Chondrocyte (in vitro differentiated cells): ENCODE measurements at places on chromosomes 13 and 19. TPM values are rescaled to one million over a fixed set of nuclear protein-coding genes. Genes with fewer than 3 reads are reported as not detected.

GRCh38 chr19:11164879-11165406 is 9.4 kb upstream of the SPC24 start:
- DNase-seq, result no peak
- peaks cover 23% of the 10 kb centered on the region for H3K4me1 ChIP-seq
- no peak overlapping the region for H3K4me3 ChIP-seq
- peak overlapping the region; percentile 49 for H3K27ac ChIP-seq

GRCh38 chr13:38755793-38756192 is 68.9 kb downstream of the FREM2 start:
- H3K36me3 ChIP-seq, result no peaks in the 10 kb centered on the region
- no peak overlapping the region for H3K4me3 ChIP-seq
- peaks cover 17% of the 10 kb centered on the region for H3K27me3 ChIP-seq
- no peak for DNase-seq
- H3K4me1 ChIP-seq, result no peaks in the 10 kb centered on the region
- no peak overlapping the region for H3K27ac ChIP-seq

DNA sequence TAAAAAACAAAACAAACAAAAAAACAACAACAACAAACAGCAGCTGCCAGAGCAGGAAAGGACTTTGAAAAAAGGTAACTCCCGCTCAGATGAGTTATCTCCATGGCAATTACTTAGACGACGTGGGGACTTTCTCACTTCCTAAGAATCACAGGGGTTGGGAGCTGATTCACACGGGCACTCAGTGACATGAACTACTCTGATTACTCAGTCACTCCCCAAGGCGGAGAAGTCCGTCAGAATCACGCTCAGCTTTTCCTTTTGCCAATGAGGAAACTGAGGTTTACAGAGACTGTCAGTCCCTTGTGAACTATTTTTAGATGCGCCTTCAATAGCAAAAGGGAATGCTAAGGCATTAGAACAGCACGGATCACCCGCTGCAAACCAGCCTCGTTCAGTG is 32.3 kb upstream of the MATK start:
- peaks cover 5% of the 10 kb centered on the region for H3K4me1 ChIP-seq
- no peaks in the 10 kb centered on the region for H3K36me3 ChIP-seq
- peaks cover 8% of the 10 kb centered on the region for H3K27me3 ChIP-seq
- no peak for DNase-seq
- peak overlapping the region; percentile 25 for H3K4me3 ChIP-seq

DNA sequence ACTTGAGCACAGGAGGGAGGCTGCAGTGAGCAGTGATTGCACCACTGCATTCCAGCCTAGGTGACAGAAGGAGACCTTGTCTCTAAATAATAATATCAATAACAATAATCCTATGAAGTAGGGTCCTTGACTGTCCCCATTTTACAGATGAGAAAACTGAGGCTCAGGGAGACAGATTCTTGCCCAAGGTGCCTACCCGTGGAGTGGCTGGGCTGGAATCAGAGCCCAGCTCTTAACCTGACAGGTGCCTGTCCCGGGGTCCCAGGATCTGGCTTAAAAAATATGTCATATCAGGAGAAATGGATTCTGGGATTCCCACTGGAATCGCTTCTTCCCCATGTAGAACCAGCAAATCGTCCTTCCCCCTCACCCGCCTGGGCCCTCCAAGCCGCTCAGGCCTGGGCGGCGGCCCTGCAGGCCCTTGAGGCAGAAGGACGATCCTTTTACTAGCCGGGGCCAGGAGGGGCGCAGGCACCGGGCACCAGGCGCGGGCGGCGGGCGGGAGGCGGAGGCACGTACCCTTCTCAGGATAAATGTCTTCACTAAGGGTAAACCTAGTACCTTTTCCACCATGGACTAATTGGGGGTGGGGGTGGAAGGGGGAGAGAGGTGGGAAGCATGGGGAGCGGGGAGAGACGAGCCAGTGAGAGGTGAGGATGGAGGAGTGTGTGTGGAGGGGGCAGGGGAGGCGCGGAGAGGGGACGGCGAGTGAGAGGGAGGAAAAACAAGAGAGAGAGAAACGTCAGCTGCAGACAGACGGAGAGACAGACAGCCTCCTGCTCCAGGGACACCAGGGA is 60.6 kb downstream of the COLGALT1 start:
- peaks cover 3% of the 10 kb centered on the region for H3K27me3 ChIP-seq
- no peak overlapping the region for H3K4me3 ChIP-seq
- H3K4me1 ChIP-seq, result no peaks in the 10 kb centered on the region
- no peak overlapping the region for H3K27ac ChIP-seq

GRCh38 chr19:40403262-40403984 is 9.8 kb downstream of the PRX start:
- peak; percentile 96 for DNase-seq
- peak overlapping the region; percentile 79 for H3K4me3 ChIP-seq
- H3K27me3 ChIP-seq, result no peaks in the 10 kb centered on the region
- peaks cover 2% of the 10 kb centered on the region for H3K36me3 ChIP-seq
- H3K4me1 ChIP-seq, result peaks cover 18% of the 10 kb centered on the region

DNA sequence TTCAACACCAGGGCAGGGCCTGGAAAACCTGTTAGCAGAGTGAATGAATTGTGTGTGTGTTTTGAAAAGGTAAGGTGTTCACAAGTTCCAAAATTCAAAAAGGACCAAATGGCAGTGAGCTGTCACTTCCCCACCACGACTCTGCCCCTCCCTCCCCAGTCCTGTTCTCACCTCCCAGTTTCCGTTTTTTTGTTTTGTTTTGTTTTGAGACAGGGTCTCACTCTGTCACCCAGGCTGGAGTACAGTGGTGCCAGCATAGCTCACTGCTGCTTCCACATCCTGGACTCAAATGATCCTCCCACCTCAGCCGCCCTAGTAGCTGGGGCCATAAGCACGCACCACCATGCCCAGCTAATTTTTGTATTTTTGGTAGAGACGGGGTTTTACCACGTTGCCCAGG is 20.3 kb upstream of the BCL3 start:
- H3K36me3 ChIP-seq, result no peaks in the 10 kb centered on the region
- H3K27me3 ChIP-seq, result no peaks in the 10 kb centered on the region
- no peak overlapping the region for H3K27ac ChIP-seq
- no peak overlapping the region for H3K4me3 ChIP-seq
- no peak for DNase-seq

DNA sequence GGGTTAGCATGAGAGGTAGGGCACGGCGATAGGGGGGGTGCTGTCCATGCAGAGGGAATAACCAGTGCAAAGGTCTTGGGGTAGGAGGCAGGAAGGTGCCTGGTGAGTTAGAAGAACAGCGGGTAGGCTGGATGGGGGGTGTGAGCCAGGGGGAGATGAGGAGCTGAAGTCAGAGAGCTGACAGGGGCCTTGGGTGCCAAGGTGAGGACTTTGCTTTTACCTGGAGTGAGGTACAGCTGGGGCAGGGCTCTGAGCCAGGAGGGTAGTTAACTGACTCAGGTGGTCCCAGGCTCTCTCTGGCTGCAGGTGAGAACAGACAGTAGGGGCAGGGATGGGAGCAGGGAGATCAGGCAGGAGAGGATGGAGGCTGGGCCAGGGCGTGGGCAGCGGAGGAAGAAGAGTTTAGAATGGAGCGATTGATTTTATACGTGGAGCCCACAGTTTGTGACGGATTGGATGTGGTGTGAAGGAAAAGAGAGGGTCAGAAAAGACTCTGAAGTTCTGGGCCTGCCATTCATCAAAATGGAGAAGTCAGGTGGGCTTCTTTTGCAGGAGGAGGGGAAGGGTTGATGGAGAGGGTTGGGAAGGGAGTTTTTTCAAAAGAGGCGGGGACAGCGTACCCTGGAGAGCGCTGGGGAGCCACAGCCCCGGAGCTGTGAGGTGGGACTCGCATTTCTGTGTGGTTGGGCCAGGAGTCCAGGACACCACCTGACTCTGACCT is 1.2 kb upstream of the GRAMD1A start:
- DNase-seq, result no peak
- peak overlapping the region; percentile 74 for H3K4me3 ChIP-seq
- peaks cover 51% of the 10 kb centered on the region for H3K4me1 ChIP-seq
- no peaks in the 10 kb centered on the region for H3K36me3 ChIP-seq
- H3K27me3 ChIP-seq, result no peaks in the 10 kb centered on the region
- H3K27ac ChIP-seq, result peak overlapping the region; percentile 94

DNA sequence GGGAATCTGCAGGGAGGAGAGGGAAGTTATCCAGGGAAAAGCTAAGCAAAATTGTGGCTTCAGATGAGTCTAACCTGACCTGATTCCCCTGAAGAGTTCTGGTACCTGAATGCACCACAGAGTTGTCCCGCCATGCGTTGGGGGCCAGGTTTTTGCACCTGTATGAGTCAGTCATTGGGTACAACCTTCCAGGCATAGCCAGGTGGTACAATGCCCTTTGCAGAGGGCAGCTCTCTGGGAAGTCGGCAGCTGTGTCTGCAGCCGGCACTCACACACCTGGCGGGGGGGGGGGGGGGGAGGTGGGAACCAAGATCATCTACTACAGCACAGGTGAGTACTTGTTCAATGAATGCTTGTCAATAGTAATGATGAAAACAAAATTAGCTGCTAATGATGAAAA is 52.5 kb upstream of the GTF3A start:
- H3K27me3 ChIP-seq, result peaks cover 49% of the 10 kb centered on the region
- peaks cover 3% of the 10 kb centered on the region for H3K36me3 ChIP-seq
- H3K4me3 ChIP-seq, result no peak overlapping the region
- no peak for DNase-seq
- peaks cover 5% of the 10 kb centered on the region for H3K4me1 ChIP-seq

GRCh38 chr19:50047671-50048070 is 21.9 kb downstream of the ZNF473 start:
- H3K27me3 ChIP-seq, result no peaks in the 10 kb centered on the region
- no peak overlapping the region for H3K27ac ChIP-seq
- no peak overlapping the region for H3K4me3 ChIP-seq
- peaks cover 7% of the 10 kb centered on the region for H3K4me1 ChIP-seq

- peaks cover 35% of the 10 kb centered on the region for H3K4me1 ChIP-seq
- H3K4me3 ChIP-seq, result no peak overlapping the region
- peak overlapping the region; percentile 36 for H3K27ac ChIP-seq
- H3K36me3 ChIP-seq, result peaks cover 5% of the 10 kb centered on the region
- DNase-seq, result peak; percentile 74
- no peaks in the 10 kb centered on the region for H3K27me3 ChIP-seq
These were observed 9.5 kb downstream of the GAS6 start for GRCh38 chr13:113854238-113855011.

FCER2 gene
- total RNA-seq, result not detected in 3 replicates

SPATA13 gene
- 4.9 to 5.1 TPM (median 4.9 TPM) in 3 replicates for total RNA-seq

C19orf73 gene
- 1.1 to 1.7 TPM (median 1.6 TPM) in 3 replicates for total RNA-seq
